ENCODE measurements at places on chromosomes 1 and 21.

DNA sequence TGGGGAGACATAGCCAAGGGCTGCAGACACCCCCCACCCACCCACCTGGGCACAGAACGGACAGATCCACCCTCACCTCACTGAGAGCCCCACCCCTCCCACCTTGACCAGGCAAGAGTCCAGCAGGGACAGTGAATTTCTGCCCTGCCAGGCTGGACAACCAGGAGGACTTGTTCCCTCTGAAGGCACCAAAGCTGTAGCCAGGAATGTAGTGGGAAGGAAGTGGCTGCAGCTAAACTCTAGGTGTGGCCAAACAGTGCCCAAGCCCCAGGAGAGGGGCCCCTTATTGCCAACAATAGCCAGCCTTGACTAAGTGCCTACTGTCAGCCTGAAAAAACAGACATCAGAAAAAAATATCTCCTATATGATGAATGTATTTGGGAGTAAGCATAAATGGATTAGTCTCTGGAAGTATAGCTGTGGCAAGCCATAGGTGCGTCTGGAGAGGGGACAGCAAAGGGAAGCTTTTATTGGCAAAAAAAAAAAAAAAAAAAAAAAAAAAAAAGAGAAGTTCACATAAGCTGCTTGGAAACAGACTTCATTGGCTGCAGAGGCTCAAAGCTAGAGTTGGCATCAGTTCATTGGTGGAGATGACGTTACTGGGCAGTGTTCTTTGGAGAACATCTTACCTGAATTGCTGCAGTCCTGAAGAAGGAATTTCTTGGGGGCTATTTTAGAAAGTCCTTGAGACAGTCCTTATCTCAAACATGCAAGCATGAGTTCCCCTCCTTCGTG lies 64.1 kb upstream of the TMEM51 start:
- DNase-seq = no peak

DNA sequence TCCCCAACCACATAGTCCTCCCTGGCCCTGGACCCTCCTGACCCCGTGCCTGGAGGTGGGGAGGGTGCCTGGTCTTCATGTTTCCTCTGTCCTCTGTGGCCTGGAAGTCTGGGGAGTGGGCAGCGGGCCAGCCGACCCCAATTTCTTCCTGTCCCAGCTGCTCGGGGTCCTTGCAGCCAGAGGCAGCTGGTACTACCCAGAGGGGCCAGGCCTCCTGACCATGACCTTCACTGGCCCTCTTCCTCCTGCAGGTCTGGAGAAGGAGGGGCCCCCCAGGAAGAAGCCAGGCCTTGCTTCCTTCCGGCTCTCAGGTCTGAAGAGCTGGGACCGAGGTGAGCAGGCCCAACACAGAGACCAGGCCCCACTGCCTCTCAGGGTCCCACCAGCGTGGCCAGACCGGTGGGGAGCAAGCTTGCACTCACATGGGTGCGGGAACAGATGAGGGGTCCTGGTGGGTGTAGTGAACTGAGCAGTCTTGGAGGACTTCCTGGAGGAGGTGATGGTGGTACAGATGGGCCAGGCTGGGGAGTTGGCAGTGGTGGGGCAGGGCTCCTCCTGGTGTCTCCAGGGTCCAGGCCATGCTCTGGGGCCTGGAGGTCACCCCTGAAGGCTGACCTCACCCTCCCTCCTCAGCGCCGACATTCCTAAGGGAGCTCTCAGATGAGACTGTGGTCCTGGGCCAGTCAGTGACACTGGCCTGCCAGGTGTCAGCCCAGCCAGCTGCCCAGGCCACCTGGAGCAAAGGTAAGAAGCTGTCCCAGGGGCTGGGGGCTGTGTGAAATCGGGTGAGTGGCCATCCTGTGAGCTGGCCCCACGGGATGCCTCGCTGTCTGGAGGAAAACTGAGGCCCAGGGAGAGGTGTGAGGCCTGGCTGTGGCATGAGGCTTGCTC lies 32.7 kb downstream of the TRIM11 start:
- no peak for DNase-seq

DNA sequence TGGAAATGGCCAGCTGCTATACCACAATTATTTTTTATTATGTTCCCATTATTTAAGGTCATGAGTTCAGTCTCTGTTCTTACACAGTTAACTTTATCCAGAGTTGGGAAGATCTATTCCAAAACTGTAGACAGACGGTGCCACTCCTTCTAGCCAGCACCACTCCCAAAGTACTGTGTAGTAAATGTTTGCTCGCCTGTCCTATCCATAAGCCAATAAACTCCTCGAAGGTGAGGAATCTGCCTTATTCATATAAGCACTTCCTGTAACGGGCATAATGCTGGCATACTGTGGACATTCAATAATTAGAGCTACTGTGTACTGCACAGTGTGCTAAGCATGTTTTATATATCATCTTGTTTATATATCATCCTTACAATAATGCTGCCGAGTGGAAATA lies 26.1 kb upstream of the STMN1 start:
- no peak for DNase-seq

DNA sequence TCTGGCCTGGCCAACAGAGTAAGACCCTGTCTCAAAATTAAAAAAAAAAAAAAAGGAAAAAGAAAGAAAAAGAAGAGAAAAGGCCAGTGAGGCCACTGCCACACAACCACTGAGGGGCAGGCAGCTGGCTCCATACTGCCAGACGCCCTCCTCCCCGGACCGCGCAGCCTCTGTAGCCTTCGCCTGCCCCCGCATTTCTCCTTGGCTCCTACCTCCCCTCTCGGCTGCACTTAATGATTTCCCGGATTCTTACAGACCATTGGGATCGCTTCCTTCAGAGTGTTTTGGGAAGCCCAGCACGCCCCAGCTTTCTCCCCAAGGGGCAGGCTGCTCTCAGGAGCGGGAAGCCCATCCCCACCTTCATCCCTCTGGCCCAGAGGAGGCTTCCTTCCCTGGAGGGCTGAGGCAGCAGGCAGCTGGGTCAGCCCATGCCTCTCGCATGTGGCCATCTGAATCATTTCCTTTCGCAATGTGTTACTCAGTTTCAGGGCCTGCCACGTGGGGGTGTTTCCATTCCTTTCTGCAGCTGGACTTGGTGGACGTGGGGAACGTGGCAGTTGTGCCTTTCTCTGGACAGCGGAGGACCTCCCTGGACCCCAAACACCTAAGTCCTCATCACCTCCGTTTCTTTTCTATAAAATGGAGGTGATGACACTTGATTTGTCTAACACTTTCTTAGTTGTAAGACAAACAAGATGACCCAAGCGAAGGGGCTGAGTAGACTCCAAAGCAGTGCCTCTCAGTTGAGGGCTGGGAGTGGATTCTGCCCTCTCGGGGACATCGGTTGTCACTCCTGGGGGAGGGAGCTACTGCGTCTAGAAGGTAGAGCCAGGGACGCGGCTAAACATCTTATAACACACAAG lies 2.3 kb downstream of the SLC2A5 start:
- DNase-seq = no peak
